Muscle of arm (tissue), 14 donors: ENCODE measurements at places on chromosomes 12 and 14.

- DNase-seq = no peak
These were observed 174.7 kb downstream of the SLC2A13 start for GRCh38 chr12:39931231-39931630.

DNA sequence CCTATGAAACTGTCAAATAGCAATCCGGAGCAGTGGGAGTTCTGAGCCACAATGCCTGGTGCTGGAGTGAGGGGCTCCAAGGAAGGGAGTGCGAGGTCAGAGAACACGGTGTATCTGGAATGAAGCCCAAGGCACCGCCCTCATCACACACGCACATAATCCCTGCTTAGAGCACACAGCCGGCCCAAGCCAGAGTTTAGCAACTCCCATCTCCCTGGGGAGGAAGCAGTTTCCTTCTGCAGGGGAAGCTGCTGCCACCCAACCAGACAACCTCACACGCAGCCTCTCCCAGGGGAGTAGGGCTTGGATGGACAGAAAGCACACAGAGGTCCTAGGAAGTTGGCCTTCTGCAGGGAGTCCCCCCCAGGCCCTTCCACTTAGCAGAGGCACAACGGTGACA lies 31.3 kb downstream of the ACTN1 start:
- no peak for DNase-seq

DNA sequence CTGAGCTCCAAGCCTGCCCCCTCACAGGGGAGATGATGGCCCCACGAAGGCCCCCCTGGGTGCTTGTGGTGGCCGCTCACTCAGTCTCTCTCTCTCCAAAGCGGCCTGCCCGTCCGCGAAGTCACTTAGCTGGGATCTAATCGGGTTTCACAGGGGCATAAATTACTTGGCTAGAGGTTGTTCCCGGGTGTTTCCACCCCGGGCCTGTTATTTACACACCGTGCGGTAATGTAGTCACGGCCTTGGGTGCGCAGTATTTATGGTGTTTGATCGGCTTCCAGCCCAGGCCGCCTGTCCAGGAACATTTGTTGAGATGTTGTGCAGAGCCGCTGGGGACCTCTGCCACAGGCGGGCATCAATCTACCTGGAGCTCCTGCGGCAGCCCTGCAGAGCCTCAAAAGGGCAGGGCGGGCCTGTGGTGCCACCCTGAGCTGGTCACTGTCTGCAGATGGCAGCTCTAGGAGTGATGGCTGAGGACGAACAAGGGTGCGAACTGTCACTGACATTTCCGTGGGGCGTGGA lies 91.2 kb downstream of the KIF26A start:
- DNase-seq = no peak

DNA sequence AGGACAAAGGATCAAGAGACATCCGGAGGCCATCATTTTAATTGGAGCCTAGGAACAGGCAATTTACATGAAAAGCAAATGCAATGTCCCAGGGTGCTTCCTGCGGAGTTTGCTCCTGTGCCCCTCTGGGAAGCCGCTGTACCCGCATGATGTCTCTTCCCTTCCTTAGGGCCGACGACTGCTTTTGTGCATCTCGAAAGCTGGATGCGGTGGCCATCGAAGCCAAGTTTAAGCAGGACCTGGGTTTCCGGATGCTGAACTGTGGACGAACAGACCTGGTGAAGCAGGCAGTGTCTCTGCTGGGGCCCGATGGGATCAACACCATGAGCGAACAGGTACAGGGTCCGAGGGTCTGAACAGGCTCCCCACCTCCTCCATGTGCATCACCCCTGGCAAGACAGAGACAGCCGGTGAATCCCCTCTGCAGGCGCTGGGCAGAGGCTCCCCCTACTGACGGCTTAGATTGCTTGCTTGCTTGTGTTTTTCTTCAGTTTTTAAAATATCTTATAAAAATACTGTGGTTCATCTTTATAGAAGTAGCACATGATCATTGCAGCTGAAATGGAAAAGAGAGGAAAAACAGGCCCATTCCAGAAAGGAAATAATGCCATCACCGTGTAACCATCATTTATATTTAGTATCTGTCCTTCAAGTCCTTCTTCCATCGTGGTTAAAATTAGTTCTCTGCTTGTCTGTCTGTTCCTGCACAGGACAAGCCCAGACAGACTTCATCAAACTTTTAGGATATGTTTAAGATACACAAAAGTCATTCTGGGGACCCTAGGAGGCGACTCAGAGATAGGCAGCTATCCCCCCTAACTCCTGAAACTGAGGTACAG lies 75.4 kb upstream of the PWP1 start:
- peak; percentile 39 for DNase-seq

DNA sequence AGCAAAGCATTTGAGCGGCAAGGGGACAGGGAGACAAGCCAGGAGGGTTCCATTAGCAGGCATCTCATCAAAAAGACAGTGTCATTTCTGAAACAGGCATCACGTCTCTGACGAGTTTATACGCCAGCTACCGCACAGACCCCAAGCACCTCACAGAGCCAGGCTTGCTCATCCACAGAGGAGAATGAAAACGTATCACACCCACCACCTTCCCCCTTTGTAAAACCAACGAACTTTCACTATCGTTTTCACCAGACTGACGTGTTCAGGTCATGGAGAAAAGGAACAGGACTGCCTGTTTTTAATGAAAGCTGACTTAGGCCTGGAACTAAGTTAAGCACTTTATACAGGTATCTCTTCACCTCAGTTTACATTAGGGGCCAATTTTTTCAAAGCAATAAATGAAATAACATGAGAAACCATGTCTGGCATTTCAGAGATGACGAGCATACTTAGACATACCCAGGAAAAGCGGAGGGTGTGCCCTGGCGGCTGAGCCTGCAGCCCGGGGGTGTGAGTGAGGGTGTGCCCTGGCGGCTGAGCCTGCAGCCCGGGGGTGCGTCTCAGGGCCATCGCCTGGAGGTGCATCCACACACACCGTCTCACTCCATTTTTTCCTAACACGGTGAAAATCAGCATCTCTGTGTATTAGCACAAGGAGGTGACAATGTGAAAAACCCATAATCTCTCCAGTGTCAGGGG lies 41.9 kb downstream of the STX2 start:
- no peak for DNase-seq

GRCh38 chr12:46160101-46160980 lies 108.5 kb downstream of the SLC38A1 start:
- peak; percentile 38 for DNase-seq

DNA sequence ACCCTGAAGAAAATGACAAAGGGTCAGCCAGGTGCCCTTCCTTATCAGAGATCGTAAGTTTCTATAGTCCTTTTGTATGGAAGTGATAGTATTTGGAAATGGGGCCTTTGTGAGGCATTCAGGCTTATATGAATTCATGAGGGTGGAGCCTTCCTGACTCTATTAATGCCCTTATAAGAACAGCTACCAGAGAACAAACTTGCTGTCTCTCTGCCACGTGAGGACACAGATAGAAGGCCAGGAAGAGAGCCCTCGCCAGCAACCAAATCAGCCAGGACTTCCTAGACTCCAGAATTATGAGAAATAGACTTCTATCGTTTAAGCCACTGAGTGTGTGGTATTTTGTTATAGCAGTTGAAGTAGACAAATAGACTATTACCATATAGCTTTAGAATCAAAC lies 36.7 kb downstream of the TRMT5 start:
- DNase-seq = no peak

GRCh38 chr14:36022765-36023410 lies 153.6 kb downstream of the PTCSC3 start:
- no peak for DNase-seq

GRCh38 chr12:77553976-77554619 lies 276.6 kb upstream of the NAV3 start:
- no peak for DNase-seq

- no peak for DNase-seq
These were observed 179.6 kb downstream of the TMX1 start for GRCh38 chr14:51419685-51420084.
